ENCODE measurements at places on chromosomes 6 and 20. TPM values are rescaled to one million over a fixed set of nuclear protein-coding genes. Genes with fewer than 3 reads are reported as not detected.

DNA sequence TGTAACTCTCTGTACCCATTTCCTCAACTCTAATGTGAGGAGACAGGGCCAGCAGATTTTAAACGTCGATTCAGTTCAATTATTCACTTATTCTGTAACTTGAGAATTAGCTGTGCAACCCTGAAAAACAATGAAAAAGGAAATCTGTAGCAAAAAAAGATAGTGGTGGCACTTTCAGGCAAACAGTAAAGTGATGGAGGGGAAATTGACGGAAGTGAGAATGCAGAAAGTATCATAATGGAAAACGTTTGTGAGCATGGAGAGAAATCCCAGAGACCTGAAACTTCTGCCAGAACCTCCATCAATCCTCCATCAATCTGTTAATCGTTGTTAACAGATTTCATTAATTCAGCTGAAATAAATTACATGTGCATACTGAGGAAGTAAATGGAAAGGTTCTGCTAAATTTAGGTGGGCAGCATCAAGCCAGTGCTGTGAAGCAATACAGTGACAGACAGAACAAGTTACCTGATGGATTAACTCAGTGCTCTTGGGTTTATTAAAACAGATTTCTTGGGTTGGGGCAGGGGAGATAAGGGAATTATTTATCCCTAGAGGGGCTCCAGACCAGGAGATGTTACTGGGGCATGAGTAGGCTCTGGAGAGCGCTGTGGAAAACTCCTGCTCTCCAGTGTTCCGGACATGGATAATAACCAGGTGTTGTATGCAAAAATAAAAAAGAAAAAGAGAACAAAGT lies 17.5 kb downstream of the KIZ start:
- no peaks in the 10 kb centered on the region for H3K36me3 ChIP-seq
- no peaks in the 10 kb centered on the region for H3K4me1 ChIP-seq
- no peak overlapping the region for H3K4me3 ChIP-seq
- no peak for DNase-seq
- H3K27ac ChIP-seq = no peak overlapping the region

CD93 gene
- total RNA-seq = 1.3 TPM

RIN2 gene
- 0.72 TPM for total RNA-seq

FBXO5 gene
- total RNA-seq = 9.9 TPM

DNA sequence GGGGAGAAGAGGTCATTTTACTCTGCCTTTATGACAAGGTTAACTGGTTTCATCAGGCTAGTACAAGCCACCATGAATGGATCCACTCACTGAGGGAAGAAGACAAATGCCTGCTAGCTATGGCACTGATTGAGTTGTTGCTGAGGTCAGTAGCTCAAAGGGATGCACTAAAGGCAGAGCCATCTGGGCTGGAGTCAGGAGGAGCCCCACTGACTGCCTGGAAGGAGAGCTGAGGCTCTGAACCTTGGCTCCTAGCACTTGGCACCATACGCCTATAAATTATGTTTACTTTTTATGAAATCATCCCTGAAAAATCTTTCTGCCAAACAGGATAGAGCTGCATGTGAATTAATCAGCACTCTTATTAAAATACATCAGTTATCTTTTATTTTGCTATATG lies 104.6 kb downstream of the DTD1 start:
- DNase-seq = no peak
- no peak overlapping the region for H3K4me3 ChIP-seq
- H3K4me1 ChIP-seq = no peaks in the 10 kb centered on the region

DNA sequence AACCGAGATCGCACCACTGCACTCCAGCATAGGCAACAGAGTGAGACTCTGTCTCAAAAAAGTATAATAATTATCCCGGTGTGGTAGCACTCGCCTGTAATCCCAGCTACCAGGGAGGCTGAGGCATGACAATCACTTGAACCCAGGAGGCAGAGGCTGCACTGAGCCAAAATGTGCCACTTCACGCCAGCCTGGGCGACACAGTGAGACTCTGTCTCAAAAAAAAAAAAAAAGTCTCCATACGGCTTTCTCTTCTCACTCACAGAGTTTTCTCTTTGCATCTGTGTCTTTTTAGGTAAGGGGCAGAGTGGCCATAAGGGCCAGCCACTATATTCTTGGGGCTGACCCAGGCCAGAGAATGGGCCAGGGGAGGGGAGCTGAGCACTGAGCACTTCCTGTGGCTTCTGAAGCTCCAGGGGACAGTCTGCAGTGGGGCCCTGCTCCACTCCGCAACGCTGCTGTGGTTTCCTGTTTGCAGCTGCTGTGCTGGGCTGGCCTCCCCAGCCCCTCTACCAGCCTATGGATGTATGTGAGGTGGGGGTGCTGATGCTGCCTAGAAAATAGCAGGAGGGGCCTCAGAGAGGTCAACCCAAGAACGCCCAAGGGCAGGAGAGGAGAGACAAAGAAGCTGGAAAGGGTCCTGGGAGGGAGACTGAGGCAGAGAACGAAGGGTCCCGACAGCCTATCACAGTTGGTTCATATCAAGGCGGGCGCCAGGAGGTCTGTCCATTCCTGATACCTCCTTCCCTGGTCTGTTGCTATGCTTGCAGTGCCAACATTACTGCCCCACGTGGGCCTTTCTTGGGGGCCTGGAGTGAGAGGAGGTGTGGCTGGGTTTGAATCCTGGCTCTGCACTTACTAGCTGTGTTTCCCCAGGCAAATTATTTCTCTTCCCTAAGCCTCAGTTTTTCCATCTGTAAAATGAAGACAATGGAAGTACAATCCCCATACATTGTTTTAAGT lies 16.0 kb downstream of the SLA2 start:
- no peak overlapping the region for H3K4me3 ChIP-seq
- peak overlapping the region; percentile 36 for H3K27ac ChIP-seq

CDH4 gene
- 0.41 TPM for total RNA-seq

GRCh38 chr6:139882977-139883728 lies 508.7 kb upstream of the CITED2 start:
- DNase-seq = no peak
- no peak overlapping the region for H3K4me3 ChIP-seq
- no peaks in the 10 kb centered on the region for H3K27me3 ChIP-seq
- no peak overlapping the region for H3K27ac ChIP-seq

FERMT1 gene
- not detected for total RNA-seq

GRCh38 chr6:27825025-27825793 lies 87.0 kb downstream of the OR2B2 start:
- H3K27me3 ChIP-seq = no peaks in the 10 kb centered on the region
- H3K27ac ChIP-seq = peak overlapping the region; percentile 66
- H3K4me1 ChIP-seq = peaks cover 29% of the 10 kb centered on the region

- H3K36me3 ChIP-seq = no peaks in the 10 kb centered on the region
- no peak overlapping the region for H3K27ac ChIP-seq
- no peaks in the 10 kb centered on the region for H3K4me1 ChIP-seq
- no peaks in the 10 kb centered on the region for H3K27me3 ChIP-seq
- no peak overlapping the region for H3K4me3 ChIP-seq
These were observed 112.9 kb upstream of the PDE7B start for GRCh38 chr6:135738636-135739035.

- H3K4me3 ChIP-seq = no peak overlapping the region
- no peaks in the 10 kb centered on the region for H3K36me3 ChIP-seq
- no peak for DNase-seq
- no peak overlapping the region for H3K27ac ChIP-seq
These were observed 947.1 kb downstream of the TFAP2A start for GRCh38 chr6:9467741-9468140.

- DNase-seq = no peak
- no peak overlapping the region for H3K27ac ChIP-seq
- H3K27me3 ChIP-seq = no peaks in the 10 kb centered on the region
- no peak overlapping the region for H3K4me3 ChIP-seq
These were observed 18.2 kb upstream of the OCSTAMP start for GRCh38 chr20:46568570-46569129.

ARG1 gene
- not detected for total RNA-seq

DDR1 gene
- 10.2 TPM for total RNA-seq

APCDD1L gene
- not detected for total RNA-seq

OVOL2 gene
- not detected for total RNA-seq

KHDC1 gene
- total RNA-seq = 1.7 TPM

DNA sequence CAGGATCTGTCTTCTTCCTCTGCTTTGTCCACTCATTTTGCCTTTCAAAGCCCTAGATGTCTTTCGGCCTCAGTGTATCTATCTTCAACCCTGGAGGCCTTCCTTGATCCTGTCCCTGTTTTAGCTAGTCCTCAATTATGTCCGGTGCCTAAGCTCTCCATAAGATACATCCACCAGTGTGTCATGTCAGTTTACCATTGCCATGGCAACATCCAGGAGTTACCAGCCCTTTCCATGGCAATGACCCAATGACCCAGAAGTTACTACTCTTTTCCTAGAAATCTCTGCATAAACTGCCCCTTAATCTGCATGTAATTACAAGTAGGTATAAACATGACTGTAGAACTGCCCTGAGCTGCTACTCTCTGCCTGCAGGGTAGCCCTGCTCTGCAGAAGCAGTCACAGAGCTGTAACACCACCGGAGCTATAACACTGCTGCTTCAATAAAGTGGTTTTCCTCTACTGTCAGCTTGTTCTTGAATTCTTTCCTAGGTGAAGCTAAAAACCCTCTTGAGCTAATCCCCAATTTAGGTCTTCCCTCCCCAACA lies 712.1 kb upstream of the AGPAT4 start:
- H3K4me1 ChIP-seq = no peaks in the 10 kb centered on the region
- no peaks in the 10 kb centered on the region for H3K27me3 ChIP-seq
- H3K27ac ChIP-seq = no peak overlapping the region
- no peak for DNase-seq

ENPP5 gene
- 1.2 TPM for total RNA-seq

GRCh38 chr6:54719633-54720032 lies 126.9 kb upstream of the FAM83B start:
- no peaks in the 10 kb centered on the region for H3K4me1 ChIP-seq
- no peak overlapping the region for H3K27ac ChIP-seq
- no peak for DNase-seq
- H3K4me3 ChIP-seq = no peak overlapping the region
- H3K36me3 ChIP-seq = no peaks in the 10 kb centered on the region

- H3K27me3 ChIP-seq = no peaks in the 10 kb centered on the region
- H3K27ac ChIP-seq = no peak overlapping the region
- H3K36me3 ChIP-seq = no peaks in the 10 kb centered on the region
- no peaks in the 10 kb centered on the region for H3K4me1 ChIP-seq
- DNase-seq = no peak
These were observed 285.1 kb downstream of the CENPW start for GRCh38 chr6:126625019-126625418.

- H3K4me1 ChIP-seq = no peaks in the 10 kb centered on the region
- no peaks in the 10 kb centered on the region for H3K27me3 ChIP-seq
- H3K27ac ChIP-seq = no peak overlapping the region
- no peaks in the 10 kb centered on the region for H3K36me3 ChIP-seq
- DNase-seq = no peak
These were observed 185.9 kb downstream of the PDE7B start for GRCh38 chr6:136037242-136037875.

SRSF12 gene
- total RNA-seq = not detected

DNA sequence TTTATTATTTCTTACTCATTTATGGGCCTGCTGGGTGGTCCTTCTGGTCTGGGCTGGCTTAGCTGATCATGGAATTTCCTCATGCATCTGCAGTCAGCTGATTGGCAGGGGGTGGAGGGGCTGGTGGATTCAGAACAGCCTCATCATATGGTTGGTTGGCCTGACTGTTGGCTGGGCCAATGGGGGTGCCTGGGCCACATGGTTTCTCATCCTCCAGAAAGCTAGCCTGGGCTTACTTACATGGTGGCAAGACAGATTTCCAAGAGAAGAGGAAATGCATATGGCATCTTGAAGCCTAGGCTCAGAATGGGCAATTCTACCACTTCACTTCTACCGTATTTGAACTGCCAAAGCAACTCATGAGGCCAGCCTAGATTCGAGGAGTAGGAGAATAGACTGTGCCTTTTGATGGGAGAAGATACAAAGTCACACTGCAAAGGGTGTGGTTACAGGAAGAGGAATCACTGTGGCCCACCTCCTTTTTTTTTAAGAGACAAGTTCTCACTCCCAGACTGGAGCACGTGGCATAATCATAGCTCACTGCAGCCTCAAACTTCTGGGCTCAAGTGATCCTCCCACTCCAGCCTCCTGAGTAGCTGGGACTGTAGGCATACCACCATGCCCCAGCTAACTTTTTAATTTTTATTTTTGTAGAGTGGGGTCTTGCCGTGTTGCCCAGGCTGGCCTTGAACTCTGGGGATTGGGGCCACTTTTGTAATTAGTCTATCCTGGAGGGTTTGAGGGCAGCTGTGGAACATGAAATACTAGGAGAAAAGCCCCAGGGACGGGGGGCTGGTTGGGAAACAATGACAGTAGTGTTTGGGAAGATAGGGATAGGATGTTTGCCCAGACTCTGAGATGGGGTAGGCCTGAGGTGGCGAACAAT lies 47.6 kb upstream of the RNF24 start:
- no peaks in the 10 kb centered on the region for H3K4me1 ChIP-seq
- H3K27me3 ChIP-seq = no peaks in the 10 kb centered on the region
- H3K27ac ChIP-seq = no peak overlapping the region

GRCh38 chr6:149060300-149060984 lies 257.1 kb upstream of the TAB2 start:
- DNase-seq = peak; percentile 75
- H3K4me1 ChIP-seq = peaks cover 46% of the 10 kb centered on the region
- H3K36me3 ChIP-seq = no peaks in the 10 kb centered on the region
- no peaks in the 10 kb centered on the region for H3K27me3 ChIP-seq
- H3K4me3 ChIP-seq = no peak overlapping the region
- H3K27ac ChIP-seq = peak overlapping the region; percentile 47

DNA sequence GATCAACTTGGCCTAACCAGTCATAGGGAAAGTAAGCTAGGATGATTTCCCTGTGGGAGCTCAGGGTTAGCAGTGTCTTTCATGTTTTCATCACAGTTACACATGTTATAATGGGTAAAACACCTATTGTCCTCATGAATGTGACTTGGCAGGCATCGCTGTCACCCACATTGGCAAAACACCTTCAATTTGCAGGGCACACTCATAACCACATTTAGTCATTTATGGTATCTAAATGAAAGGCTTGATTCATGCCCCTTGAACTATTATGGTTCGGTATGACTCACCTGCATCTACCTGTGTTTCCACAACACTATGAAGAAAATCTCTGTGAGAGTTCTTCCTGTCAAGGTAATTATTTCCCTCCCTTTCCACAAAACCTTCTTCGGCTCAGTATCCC lies 49.2 kb downstream of the FRK start:
- no peak for DNase-seq
- H3K27me3 ChIP-seq = no peaks in the 10 kb centered on the region
- H3K4me3 ChIP-seq = no peak overlapping the region
- H3K4me1 ChIP-seq = no peaks in the 10 kb centered on the region
- H3K36me3 ChIP-seq = no peaks in the 10 kb centered on the region

- H3K4me1 ChIP-seq = no peaks in the 10 kb centered on the region
- DNase-seq = no peak
- H3K27me3 ChIP-seq = no peaks in the 10 kb centered on the region
- H3K36me3 ChIP-seq = peaks cover 5% of the 10 kb centered on the region
- H3K4me3 ChIP-seq = no peak overlapping the region
- H3K27ac ChIP-seq = no peak overlapping the region
These were observed 79.2 kb upstream of the PLN start for GRCh38 chr6:118468682-118469465.

F13A1 gene
- 0.44 TPM for total RNA-seq

DNA sequence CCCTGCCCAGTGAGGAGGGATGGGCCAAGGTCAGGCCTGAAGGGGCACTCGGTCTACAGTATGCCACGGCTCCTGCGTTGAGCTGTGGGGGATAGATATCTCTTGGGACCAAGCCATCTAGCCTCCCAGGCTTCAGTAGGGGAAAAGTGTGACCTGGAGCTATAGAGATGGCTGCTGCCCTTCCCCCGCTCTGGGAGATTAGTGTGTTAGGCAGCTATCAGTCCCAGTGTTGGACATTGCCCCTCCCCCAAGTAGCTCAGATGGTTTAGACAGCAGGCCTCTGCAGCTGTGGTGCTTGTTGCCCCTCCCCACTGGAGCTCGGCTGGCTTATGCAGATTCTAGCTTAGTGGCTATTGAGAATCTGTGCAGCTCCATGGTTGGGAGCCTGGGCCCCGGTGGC lies 56.8 kb downstream of the KHDRBS2 start:
- no peaks in the 10 kb centered on the region for H3K27me3 ChIP-seq
- H3K4me3 ChIP-seq = no peak overlapping the region

Data from CD4-positive, alpha-beta memory T cell (primary cell).